ENCODE measurements at places on chromosomes 16 and 17.

DNA sequence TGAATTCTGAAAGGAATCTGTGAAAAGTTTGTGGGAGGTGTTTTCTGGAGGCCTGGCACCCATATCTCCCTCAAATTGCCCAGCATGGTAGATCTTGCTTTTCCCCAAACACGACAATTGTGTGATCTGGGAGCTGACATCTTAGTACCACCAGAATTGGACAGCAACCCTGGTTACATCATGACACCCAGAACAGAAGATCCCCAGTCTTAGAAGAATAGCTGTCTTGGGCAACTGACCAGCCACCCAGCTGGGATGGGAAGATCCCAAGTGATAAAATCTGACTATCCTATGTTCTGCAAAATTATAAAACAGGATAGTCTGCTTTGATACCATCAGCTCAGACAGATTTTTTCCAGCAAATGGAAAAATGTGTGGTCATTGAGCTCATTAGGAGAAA, 235.3 kb downstream of the CDH13 start:
- DNase-seq = no peak

DNA sequence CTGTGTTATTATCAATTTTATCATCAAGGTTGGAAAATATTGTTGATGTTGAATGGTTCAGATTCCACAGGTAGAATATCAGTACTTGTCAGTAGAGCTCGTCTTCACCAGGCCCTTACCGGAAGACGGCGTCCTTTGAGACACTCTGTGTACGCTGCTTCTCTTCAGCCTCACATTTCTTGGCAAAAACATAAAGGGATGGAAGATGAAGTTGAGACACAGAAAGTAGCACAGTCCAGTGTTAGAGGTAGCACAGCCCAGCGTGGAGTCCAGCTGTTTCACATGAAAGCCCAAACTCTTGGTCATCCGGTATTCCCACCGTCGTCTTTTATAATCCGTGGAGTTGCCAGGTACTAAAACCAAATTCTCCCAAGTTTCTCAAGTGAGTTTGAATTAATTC, 30.4 kb downstream of the ATP2C2 start:
- no peak for DNase-seq

- DNase-seq = no peak
Observed at GRCh38 chr16:441447-441846, 16.0 kb downstream of the RAB11FIP3 start.

DNA sequence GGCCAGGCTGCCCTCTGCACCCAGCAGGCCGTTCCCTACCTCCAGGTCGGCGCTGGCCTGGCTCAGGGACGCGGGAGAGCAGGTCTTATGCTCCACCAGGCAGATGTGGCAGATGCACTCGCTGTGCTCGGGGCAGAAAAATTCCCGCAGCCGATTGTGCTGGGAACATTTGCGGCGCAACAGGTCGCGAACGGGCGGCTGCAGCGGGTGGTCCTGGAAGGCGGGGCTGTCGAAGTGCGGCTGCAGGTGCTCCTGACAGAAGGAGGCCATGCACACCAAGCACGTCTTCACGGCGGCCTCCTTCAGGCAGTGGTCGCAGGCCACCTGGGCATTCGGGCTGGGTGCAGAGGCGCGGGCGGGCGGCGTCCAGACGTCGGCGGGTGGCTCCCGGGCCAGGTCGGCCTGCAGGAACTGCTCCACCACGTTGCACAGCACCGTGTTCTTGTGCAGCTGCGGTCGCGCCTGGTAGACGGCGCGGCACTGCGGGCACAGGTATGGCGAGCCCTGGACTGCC, 439 bp downstream of the TRIM25 start:
- DNase-seq = peak; percentile 10

DNA sequence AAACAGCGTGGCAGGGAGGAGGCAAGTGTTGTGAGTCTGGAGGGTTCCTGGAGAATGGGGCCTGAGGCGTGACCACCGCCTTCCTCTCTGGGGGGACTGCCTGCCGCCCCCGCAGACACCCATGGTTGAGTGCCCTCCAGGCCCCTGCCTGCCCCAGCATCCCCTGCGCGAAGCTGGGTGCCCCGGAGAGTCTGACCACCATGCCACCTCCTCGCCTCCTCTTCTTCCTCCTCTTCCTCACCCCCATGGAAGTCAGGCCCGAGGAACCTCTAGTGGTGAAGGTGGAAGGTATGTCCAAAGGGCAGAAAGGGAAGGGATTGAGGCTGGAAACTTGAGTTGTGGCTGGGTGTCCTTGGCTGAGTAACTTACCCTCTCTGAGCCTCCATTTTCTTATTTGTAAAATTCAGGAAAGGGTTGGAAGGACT, at the start of gene CD19:
TSS of gene CD19 (plus strand) at position 171 of the 425 bp plus-strand sequence. CDS start at position 201, 30 bp downstream.
- no peak for DNase-seq

Data from Kasumi-1 (cell line).